ENCODE measurements at places on chromosomes 4 and X.

- DNase-seq, result peak; percentile 77
Measured at GRCh38 chrX:40153345-40154249, 55.8 kb upstream of the BCOR start.

- DNase-seq, result no peak
Measured at GRCh38 chrX:69522052-69522451, 17.9 kb downstream of the NALF2 start.

DNA sequence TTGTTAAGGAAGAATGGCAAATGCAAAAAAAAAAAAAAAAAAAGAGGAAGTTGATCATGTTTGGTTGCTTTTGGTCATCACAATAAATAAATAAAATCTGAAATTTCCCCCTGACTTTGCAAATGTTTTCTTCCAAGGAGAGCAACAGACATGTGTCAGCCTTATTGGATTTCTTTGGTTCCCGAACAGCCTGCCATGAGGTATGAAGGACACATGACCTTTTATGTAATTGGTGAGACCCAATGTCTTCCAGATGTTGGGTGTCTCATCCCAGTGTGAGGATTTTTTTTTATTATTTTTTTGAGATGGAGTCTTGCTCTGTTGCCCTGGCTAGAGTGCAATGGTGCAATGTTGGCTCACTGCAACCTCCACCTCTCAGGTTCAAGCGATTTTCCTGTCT lies 24.6 kb upstream of the CD99 start:
- no peak for DNase-seq

GRCh38 chr4:137393044-137393443 lies 139.2 kb downstream of the PCDH18 start:
- DNase-seq, result no peak

- DNase-seq, result no peak
Measured at GRCh38 chrX:40755291-40756249, 20.2 kb upstream of the MED14 start.

GRCh38 chr4:168151327-168151726 lies 59.0 kb downstream of the ANXA10 start:
- no peak for DNase-seq

GRCh38 chr4:84495794-84496261 lies 3.3 kb downstream of the NKX6-1 start:
- DNase-seq, result no peak
